KG1 (cell line): ENCODE measurements at places on chromosomes 7 and 10.

DNA sequence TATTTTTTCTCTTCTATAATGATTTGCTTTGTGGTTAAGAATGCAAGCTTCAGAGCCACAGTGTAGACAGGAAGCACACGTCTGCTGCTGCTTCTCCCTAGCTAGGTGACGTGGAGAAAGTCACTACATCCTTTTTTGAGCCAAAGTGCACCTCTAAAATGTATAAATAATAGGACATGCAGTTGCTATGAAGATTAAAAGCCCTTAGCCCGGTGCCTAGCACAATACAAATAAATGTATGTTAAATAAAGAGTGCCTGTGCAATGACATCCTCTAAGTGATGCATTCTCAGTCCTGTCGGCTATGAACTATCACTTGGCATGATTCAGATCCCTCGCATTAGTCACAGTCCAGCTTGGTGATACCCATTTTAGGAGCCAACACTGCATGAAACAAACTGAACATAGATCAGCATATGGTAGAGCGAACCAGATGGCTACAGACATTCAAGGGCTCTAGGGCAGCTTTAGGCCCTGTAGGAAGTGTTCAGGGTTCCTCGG is 4.8 kb upstream of the TRDMT1 start:
- DNase-seq: peak; percentile 9

- DNase-seq: no peak
Observed at GRCh38 chr10:58304099-58304633, 30.6 kb upstream of the UBE2D1 start.

- DNase-seq: no peak
Observed at GRCh38 chr7:16874066-16874465, 7.7 kb downstream of the AGR3 start.

GRCh38 chr10:103478671-103479070 is 369 bp downstream of the CALHM3 start:
- DNase-seq: no peak

DNA sequence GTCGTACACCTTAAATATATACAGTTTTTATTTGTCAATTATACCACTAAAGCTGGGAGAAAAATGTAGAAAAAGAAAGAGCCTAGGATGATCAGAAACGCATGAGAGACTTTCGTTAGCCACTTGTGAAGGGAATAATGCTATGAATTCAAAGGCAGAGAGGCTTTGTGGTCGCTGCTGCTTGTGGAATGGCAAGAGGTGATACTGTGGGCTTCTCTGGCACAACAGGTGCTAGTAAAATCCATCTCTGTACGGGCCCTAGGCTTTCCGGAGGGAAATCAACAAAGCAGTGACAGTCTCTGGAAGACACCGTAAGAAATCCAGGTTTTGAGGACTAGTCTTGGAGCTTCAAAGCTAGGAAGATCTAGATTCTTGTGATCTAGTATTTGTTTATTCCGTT is 52.6 kb downstream of the LRRC72 start:
- no peak for DNase-seq

DNA sequence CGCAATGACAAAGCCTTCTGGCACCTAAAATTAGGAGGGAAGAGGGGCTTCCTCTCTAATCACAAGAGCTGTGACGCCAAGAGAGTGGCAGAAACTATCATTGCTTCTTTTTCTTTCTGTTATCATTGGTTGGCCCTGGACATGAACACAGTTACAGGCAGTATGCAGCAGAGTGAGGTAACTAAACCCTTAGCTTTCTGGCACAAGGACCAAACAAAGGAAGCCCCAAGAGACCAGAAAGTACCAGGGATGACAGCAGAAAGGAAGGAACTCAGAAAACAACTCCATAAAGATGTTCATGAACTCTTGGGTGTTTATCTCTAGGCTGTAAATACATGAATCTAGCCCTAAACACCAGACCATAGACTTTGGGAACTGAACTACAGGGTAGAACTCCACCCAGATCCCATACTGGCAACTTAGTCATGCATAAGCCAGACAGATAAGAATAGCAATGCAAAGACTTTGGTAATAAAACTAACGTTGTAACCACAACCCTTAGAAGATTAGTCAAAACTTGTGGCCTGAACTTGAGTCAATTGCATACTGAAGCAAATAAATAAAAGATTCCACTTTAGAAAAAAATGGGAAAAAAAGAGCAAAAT is 195.7 kb upstream of the PTN start:
- no peak for DNase-seq

DNA sequence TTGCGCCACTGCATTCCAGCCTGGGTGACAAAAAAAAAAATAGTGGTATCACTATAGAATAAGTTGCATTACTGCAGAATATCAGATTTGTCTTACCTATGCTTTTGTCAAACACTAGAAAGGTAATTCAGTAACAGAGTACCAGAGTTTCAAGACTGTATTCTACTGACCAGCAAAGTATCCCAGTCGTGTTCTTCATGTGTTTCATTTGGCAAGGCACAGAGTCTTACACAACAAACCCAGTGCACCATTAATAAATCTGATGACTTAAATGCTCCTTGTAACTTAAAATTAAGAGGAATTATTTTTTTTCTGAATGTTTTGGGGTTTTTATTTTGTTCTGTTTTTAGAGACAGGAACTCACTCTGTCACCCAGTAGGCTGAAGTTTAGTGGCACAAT is 34.4 kb upstream of the PBLD start:
- no peak for DNase-seq

GRCh38 chr10:50636618-50637579 is 13.1 kb upstream of the SGMS1 start:
- DNase-seq: no peak

DNA sequence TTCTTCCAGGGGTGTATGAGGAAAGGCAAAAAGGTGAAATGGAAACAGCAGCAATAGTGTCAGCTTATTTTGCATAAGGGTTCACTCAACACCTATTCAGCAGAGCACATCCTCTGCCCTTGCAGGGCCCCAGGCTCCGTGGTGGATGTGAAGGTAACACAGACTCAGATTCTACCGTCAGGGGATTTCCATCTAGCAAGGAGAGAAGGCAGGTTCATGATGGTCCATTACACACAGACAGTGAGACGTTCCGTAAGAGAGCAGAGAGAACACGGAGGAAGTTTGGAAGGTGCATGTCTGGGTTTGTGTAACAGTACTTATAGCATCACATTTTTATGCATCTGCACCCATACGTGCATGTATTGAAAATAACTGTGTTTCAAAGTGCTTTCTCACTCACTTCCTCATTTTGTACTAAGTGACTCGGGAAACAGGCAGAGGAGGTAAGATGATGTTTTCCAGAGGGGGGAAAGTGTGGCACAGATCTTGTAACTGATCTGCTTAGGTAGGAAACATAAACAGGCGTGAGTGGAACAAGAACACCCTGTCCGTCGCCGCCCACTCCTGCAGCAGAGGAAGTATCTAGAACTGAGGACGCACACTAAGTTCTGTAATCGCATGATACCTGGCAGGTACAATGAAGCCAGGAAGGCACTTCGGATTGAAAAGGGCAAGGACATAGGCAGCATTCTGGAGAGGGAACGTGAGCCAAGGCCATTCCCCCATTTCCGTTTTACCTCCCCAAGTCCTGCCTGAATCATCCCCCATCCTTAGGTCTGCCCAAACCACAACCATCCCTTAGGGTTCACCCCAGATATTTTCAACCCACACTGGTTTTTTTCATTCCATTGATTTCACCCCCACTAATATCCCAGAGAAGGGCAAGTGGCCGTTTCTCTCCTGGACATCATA is 1.0 kb upstream of the ENO4 start:
- no peak for DNase-seq

GRCh38 chr7:32289651-32290414 is 200.3 kb downstream of the LSM5 start:
- DNase-seq: no peak

DNA sequence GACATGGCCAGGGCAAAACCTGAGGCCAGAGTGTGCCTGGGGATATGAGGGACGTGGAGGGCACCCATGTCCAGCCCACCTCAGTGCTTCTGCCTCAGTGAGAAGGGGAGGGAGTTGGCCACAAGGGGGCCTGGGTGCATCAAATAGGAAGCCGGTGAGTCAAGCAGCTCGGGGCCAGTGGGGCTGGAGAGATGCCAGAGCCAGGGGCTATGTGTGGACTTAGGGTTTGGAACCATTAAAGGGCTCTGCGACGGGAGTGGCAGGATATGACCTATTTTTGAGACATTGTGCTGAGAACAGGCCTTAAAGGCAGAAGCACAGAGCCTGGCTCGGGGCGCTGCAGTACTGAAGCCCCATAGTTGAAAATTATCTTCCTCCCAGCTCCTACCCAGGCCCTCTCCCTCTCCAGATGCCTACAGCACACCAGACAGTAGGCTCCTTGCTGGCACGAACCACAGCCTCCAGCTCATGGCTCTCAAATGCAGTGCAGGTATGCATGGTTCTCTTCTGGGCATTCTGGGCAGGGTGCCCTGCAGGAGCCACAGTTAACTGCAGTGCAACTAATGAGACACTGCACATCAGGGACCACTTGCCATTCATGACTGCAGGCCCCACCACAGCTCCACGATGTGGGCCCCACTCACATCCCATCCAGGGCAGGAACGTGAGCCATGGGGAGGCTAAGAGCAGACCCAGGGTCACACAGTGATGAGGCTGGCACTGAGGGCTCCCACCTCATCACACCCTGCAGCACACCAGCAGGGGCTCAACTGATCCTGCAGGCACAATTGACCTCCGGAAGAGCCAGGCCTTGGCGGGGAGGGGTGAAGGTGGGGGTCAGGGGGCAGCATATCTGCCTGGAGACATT is 7.2 kb upstream of the PGAM2 start:
- peak; percentile 8 for DNase-seq

DNA sequence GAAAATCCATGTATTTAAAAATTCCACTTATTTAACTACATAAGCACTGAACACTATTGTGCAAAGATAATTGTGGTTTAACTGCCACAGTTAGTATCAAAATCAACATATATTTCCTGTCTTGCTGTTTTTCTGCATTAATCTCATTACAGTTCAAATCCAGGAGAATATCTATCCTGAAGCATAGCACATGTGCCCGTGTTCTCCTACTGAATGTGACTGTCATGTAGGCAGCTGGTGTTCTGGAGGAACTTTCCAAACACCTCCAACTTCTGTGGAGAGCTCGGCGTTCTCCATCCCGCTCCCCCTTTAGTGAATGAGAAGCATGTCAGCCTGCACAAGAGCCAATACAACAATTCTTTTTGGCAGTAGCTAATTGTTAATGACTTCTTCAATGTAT is 76.4 kb upstream of the IKZF1 start:
- DNase-seq: no peak

DNA sequence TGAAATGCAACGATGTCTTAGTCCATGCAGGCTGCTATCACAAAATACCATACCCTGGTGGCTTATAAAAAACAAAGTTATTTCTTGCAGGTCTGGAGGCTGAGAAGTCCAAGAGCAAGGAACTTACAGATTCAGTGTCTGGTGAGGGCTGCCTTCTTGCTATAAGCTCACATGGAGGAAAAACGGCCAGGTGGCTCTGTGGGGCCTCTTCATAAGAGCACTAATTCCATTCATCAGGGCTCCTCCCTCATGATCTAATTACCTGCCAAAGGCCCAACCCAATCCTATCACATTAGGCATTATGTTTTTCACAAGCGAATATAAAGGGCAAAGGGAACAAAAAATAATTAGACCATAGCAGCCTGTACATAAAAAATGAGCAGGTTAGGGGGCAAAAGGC is 35.4 kb downstream of the PAPSS2 start:
- no peak for DNase-seq

DNA sequence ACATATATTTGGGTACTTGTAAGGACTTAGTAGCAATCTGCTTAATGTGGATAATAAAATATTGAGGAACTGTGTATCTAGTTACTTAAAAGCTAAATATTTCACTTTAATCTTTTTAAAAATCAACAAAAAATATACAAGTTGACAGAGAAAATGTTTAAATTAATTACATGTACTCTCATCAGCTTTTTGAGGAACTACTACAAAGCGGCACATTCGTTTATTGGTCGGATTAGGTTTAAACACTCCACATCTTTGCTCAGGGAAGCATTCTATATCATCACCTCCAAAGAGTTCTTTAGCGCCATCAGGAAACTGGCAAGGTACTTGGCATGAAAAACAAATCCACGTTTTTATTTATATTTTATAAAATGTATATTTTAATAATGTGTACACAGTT is 1.6 kb downstream of the ATOH7 start:
- DNase-seq: no peak

DNA sequence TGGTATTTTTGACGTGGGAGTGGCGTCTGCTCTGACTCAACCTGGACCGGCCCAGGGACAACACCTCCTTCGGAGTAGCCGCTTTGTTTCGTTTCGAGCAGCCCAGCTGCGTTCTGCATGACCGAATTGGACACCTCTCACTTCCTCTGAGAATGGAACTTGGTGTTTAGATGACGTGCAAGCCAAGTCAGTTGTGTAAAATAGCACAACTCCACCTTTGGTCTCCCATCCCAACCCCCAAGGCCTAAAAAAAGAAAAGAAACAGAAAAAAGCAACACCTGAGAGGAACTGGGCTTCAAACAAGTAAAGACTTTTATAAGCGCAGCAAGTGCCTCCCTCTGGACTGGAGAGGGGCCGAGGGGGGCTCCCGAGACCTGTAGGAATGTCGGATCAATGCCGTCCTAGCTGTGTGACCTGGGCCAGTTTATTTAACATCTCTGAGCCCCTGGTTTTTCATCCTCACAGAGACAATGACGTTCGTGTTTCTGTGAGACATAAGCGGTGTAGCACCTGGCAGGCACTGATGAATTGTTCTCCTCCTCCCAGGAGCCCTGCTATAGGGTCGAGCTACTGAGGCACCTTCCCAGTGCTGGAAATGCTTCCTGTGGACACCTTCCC is 52.0 kb upstream of the SMNDC1 start:
- DNase-seq: no peak

DNA sequence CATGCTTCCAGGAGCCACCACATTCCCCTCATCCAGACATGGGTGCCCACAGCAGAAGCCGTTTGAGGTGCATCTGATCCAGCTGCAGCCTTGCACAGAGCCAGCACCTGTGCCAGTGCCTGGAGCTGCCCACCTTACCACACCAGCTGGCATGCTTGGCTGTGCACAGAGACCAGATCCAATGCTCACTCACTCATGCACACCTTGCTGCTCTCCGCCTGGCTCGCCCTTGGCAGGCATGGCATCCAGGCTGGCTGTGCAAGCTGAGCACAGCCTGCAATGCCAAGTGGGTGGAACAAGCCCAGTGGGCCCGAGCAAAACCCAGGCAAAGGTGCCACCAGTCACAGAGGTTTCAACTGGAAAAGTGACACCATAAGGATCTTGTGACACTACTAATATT is 66.9 kb upstream of the SEMA3A start:
- no peak for DNase-seq

- no peak for DNase-seq
Observed at GRCh38 chr7:17495655-17496394, 197.4 kb downstream of the AHR start.

DNA sequence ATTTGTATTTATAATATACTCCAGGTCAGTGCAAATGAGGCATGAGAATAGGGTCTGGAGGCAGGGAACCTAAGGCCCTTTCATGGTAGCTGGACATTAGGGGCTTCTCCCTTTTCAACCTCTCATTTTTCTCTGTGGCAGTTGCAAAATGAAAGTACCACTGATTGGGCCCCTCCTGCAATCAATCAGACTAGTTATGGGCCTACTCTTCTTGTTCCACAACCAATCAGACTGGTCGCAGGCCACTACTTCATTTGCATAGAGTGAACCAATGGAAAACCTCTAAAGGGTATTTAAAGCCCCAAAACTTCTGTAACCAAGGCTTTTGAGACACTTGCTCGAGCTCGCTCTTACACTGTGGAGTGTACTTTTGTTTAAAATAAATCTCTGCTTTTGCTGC is 10.0 kb upstream of the PRPS1L1 start:
- DNase-seq: no peak
